ENCODE measurements at places on chromosomes 11 and 22.

DNA sequence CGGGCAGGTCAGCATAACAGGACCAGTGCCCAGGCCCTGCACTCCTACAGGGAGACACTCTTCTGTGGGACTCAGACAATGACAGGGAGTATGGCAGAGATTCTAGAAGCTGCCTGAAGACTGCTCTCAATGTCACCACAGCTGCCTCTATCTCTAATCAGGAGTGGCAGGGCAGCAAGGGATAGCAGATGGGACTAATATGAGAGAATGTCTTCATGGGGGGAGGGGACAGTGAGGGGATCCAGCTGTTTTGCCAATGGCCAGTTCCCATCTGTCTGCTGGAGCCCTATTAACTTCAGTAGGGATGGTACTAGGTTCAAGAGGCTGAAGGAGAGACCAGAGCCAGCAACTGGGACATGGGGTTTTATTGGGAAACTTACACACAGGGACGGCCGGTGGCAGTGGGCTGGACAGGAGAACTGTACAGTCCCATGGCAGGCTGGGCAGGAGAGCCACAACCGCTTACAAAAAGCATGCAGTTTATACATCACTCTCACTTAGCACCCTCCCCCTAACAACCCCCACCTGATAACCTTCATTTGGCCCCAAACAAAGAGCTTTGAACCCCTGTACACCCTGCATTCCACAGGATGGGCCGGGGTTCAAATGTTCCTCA lies 2.5 kb upstream of the CD82 start:
- no peak for DNase-seq

DNA sequence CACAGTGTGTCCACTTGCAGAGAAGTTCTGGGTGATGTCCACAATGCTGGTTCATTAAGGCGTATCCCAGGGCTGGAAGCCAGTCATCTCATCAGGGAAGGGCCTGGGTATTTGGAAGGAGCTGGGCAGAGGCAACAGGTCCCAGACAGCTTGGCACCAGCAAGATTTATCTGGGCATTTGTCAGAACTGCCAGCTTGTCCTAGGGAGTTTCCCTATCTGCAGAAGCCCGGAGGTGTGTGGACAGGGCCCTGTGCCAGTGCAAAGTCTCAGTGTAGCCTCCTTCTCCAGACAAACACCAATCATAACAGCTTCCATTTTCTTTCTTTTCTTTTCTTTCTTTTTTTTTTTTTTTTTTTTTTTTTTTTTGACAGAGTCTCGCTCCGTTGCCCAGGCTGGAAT lies 125.3 kb upstream of the TIMP3 start:
- no peak for DNase-seq

DNA sequence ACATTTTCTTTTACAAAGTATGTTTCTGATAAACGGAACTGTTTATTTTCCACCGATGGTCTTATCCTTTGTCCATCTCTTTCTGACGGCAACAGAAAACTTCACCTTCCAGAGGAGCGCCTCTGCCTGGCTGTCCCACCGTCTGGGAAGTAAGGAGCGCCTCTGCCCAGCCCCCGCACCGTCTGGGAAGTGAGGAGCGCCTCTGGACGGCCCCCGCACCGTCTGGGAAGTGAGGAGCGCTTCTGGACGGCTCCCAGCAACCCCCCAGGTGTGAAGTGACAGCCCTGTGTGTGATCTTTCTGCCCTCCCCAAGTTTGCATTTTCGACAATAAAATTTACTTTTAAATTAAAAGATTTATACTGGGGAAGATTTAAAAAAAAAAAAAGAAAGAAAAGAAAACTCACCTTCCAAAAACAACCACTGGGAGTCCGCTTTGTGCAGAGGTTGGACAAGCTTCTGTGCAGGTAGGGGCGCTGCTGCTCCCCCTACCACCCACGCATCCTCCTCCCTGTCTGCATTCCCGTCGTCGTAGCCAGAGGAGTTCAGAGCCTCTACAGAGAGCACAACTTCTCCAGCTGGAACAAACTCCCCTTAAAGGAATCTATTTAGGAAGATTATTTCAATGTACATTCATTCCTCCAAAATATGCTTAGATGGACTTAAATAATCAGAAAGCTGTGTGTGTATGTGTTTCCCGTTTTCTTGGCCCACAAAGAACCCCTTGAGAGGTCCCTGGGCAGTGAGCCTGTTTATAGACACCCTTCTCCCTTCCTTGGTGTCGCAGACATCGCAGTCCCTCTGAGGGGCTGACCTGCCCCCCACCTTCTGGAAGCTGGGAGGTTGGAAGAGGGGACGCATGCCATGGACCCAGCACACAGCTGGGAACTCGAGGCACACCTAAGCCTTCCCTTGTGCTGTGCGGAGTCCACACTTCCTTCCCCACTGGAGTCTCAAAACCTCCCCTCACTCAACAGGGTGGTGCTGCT lies 849 bp upstream of the APOBEC3B start:
- no peak for DNase-seq

- no peak for DNase-seq
Observed at GRCh38 chr11:112004389-112004788, 20.8 kb upstream of the DLAT start.

DNA sequence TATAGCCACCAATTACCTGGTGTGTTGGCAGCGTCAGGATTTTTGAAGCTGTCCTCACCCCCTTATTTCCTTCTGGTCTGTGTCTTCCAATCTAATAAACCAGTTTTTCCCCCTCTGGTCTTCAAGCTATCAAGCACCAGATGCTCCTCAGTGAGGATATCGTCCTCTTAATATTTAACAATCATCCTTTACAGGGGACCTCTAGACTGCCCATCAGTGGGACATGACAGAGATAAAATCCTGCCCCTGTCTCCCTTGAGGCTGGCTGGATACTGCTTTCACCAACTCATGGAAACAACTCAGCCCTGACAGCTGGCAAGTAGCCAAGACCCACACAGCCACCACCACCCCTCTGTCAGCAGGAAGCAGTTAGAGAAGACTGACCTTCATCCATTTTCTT lies 421.0 kb upstream of the API5 start:
- no peak for DNase-seq

DNA sequence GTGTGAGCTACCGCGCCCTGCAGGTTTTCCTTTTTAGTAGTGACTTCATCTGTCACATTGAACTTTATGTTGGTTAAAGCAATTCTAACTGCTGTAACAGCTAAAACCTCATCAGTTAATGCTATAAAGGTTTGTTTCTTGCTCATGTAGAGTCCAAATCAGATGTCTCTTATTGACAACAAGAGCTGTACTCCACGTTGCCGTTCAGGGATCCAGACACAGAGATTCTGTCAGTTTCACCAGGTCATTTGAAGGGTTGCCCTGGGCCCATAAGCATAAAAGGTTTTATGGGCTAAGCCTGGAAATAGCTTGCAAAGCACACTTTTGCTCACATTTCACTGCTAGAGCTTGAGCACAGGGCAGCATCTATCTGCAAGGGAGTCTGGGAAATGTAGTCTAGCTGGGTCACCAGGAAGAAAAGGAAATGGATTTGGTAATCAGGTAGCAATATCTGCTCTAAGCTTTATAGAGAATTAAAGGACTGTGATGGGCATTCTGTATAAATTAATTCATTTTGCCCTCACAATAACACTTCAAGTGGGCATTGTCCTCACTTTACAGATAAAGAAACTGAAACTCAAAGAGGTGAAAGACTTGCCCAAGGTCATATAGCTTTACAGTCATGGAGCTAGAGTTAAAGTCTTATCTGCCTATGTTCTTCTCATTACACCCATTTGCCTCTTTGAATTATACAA lies 25.2 kb upstream of the PTPRJ start:
- DNase-seq: peak; percentile 33

DNA sequence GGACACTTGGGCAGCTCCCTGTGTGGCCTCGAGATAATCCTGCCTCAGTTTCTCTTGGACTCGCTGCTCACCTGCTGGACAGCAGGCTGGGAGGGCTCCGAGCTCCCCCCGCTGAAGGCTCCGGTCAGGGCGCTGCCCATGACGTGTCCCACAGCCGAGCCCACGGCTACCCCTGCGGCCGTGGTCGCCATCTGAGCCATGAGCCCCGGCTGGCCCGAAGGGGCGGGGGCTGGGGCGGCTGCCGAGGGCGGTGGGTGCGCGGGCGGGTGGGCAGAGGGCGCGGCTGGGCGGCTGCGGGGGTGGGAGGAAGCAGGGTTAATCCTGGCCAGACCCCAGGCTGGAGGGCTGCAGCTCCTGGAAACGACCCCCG lies 484 bp downstream of the CHCHD10 start:
- DNase-seq: no peak

GRCh38 chr11:43589601-43590250 lies 90.8 kb upstream of the HSD17B12 start:
- no peak for DNase-seq
